ENCODE measurements at places on chromosomes 7 and 10.

GRCh38 chr10:127013211-127013656 lies 108.0 kb downstream of the DOCK1 start:
- no peak for DNase-seq

DNA sequence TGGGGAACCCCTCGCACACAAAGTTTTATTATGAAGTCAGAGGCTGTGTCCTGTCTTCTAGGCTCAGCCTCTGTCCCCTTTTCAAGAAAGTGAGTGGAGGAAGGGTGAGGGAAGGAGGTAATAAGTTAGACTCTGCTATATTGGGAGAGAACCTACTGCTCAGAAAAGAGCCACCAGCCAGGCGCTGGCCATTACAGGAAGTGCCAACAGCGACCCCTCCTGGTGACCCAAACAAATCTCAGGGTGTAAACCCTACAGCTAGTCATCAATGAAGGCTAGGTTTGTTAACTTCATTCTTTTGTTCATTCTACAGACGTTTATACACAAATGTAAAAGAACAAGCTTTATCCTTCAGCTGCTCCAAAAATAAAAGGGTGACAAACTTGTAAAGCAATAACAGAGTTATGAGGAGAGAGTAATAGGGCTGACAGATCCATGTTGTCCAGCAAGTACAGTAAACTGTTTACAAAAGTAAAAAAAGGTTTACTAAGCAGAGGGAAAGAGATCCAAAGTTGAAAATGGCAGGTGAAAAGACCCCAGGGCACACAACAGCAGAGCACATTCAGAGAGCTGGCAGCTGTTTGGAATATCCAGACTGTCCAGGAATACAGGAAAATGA lies 82.7 kb downstream of the FAM204A start:
- peak; percentile 45 for DNase-seq

DNA sequence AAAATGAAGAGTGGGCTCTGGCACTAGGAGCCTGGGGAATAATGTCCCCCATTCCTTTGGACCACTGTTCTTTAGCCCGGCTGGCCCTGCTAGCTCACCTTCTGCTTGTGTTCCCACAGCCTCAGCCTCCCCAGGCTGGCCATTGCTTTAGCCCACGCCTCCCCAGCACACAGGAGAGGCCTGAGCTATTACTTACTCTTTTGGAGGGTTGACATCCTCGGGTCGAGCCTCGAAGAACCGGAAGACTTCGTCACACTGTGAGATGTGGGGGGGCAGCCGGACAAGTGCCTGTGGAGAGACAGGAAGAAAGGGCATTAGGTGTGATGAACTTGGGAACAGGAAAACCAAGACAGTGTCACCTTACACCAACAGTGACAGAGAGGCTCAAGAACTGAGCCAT lies 131.3 kb downstream of the SH3PXD2A start:
- no peak for DNase-seq

- DNase-seq, result no peak
These were observed 307.0 kb upstream of the IMMP2L start for GRCh38 chr7:111869280-111869679.
